ENCODE measurements at places on chromosomes 4 and X.
A peak's percentile ranks its signal among the peaks of the same experiment; 100 is the strongest.

- no peak for DNase-seq
These were observed 70.6 kb downstream of the ARSJ start for GRCh38 chr4:113908829-113909228.

GRCh38 chr4:153512952-153513500, 46.9 kb downstream of the TMEM131L start:
- DNase-seq: no peak

DNA sequence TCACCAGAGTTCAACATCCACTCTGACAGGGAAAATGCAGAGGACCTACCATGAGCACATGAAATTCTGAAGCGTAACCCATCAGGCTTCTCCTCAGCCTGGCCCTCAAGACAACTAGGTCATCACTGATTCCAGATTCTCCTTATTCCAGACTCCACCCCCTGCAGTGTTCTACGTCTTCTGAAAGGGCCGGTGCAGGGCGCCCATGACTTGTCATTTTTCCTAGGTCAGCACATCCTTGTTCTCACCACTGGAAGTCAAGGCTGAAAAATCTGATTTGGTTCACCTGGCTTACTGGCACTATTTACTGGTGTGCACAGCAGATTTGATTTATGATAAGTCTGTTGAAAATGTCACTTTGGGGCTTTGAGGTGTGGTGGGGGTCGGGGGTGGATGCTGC, 140.9 kb upstream of the KLF3 start:
- no peak for DNase-seq

DNA sequence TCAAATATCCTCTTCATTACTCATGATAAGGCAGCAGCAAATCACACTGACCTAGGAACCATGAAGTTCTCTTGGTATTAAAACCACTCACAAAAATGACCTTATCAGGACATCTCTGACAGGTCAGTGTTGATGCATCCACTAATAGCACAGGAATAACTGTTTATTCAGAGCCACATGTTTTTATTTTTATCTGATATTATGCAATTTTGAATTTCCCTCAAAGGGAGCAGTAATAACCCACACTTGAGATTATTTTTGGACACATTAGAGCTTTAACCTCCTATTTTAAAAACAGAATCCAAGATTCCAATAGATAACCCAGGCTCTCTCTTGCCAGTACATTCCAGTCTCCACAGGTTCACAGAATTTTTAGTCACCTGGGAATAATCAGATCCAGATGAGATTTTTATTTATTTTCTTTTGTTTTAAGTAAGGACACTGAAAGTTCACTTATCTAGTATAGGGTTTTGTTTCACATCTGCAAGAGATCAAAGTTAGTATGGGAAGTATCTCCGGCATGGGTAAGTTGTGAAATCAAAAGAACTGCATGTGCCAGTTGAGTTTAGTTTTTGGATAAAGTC, 36.3 kb upstream of the MYOZ2 start:
- DNase-seq: no peak

GRCh38 chrX:47143894-47144625, 442 bp downstream of the NDUFB11 start:
- peak; percentile 17 for DNase-seq

DNA sequence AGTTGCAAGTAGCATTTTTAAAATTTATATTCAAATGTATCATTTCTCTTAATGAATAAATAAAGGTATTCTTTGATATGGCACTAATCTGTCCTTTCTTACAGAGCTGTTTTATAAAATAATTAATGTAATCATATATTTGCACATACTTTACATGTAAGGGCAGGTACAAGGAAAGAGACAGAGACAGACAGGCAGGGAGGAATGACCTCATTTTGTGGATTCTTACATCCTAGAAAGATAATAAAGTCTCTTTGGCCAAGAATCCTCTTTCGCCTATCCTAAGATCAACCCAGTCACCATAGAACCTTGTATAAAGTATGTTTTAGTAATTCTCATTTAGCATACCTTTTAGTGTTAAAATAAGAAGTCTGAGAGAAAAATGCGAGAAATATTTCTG, 98.5 kb upstream of the CTSO start:
- DNase-seq: no peak

GRCh38 chrX:14817571-14817970, 55.3 kb downstream of the FANCB start:
- no peak for DNase-seq

- DNase-seq: no peak
These were observed 80.4 kb downstream of the CT47B1 start for GRCh38 chrX:120795301-120795700.

DNA sequence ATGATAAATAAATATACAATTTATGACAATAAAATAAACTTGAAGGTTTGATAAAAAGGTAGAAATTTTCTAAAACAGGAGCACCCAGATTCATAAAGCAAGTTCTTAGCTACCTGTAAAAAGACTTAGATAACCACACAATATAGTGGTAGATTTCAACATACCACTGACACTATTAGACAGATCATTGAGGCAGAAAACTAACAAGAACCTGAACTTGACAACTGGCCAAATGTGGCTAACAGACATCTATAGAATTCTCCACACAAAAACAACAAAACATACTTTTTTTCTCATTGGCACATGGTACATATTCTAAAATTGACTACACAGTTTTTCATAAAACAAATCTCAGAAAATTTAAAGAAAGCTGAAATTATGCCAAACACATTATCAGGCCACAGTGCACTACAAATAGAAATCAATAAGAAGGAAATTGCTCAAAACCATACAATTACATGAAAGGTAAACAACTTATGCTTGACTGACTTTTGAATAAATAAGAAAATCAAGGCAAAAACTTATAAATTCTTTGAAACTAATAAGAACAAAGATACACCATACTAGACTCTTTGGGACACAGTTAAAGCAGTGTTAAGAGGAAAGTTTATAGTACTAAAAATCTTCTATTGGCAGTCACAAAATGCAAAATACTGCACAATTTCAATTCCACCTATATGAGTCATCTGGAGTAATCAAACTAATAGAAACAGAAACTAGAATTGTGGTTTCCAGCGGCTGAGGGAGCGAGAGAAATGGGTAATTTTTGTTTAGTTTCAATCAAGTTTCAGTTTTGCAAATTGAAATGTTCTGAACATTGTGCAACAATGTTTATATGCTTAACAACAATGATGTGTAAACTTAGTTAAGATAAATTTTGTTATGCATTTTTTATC, 925.6 kb downstream of the SH3BGRL start:
- DNase-seq: no peak

- no peak for DNase-seq
These were observed 90.6 kb downstream of the LRP2BP start for GRCh38 chr4:185304944-185305690.

DNA sequence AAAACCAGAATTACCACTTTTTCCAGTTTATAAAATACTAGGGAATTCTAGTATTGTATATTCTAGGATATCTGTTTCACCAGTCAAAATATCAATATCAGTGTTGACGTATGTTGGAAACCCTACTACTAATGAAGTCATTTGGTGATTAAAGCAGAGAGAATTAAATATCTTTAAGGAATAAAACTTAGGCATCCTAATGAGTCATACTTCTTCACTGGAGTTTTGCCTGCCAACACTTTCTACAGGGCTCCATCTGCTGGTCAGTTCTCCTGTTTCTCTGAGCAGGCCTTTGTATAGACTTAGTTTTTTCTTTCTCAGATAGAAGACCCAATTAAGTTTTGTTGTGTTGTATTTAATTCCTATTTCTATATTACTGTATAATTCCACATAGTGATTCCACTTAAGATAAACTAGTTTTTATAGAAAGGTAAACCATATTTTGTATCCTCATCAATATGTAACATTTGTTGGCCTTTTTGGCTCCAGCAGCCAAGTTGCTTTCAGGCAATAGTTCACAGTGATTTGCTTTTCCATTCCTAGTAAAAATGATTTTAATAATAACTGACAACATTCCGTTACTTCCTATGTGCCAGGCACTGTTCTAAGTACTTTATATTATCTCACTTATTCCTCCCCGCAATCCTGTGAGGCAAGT, 3.5 kb downstream of the AP1AR start:
- no peak for DNase-seq

DNA sequence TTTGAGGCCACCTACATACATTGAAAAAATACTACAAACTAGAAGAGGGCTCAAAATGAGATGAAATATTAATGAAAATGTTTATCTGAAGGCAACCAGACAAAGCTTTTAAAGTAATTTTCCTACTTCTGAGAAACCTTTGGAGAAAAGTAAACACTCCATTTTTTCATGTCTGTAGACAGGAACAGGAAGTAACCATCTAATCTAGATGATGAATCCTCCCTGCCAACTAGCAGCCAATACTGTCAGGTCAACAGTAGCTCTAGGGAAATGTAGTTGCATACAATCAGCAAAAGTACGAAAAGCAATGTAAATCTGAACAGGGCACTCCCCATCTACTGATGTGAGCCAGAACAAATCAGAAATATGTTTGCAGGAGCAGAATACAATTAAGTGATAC, 49.0 kb downstream of the AMMECR1 start:
- DNase-seq: no peak

GRCh38 chr4:157992038-157992705, 180.7 kb downstream of the GASK1B start:
- no peak for DNase-seq

- DNase-seq: no peak
These were observed 97.3 kb downstream of the EMCN start for GRCh38 chr4:100420571-100420970.

DNA sequence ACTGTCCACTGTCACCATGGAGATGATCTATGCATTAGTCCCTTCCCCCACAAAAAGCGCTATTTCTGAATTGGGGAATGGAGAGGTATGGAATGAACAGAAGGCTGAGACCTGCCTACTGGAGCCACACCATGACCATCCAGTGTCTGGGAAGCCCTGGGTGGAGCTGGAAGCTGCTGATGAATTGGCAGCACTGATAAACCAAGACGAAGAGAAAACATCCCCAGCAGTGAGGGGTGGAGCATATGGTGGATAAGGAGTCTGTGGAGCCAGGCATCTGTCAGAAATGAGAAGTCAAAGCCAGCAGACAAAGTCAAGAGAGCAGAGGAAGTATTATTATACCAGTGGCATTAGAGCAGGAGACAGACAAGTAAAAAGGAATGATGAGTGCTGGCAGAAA, 13.2 kb downstream of the CC2D2A start:
- DNase-seq: no peak

DNA sequence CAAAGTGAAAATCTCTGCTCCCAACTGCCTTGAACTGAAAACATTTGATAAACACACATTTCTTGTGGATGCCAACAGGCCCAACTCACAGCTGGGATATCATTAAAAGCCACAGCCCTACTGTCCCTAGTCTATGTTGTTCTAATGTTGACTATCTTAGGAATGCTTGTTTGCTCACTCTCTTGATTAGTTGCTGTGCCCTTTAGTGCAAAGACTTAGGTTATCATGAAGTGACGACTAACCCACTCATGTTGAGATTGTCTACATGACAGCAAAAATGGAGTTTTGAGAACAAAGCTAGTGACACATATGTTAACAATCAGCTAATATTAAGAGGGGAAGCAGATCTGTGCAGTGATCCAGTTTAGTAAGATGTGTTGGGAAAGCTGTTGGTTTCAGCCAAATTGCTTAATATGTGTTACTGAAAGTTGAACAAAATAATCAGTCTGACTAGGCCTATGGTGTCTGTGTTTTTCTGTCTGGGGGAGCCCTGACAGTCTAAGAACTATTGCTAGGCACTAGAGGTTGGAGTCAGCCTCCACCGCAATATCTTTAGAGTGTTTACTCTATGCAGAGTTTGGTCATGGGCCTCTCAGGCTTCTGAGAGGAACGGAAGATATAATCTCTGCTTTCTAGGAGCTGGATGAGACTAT, 125.5 kb downstream of the ATG4A start:
- no peak for DNase-seq

DNA sequence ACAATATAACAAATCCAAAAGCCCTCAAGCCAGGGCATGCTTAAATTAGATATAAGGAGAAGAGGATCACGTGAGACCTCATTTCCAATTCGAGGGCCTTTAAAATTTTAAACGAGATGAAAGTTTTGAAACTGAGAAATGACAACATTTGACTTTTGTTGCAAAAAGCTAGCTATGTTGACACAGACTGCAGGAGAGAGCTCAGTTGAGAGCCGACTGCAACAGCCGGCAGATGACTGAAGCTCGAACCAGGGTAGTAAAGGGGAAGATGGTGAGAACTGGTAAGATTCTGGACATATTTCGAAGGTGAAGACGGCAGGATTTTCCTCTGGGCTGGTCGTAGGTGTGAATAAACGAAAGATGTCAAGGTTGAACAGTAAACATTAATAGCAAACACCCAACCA, 773 bp downstream of the PRMT9 start:
- no peak for DNase-seq

DNA sequence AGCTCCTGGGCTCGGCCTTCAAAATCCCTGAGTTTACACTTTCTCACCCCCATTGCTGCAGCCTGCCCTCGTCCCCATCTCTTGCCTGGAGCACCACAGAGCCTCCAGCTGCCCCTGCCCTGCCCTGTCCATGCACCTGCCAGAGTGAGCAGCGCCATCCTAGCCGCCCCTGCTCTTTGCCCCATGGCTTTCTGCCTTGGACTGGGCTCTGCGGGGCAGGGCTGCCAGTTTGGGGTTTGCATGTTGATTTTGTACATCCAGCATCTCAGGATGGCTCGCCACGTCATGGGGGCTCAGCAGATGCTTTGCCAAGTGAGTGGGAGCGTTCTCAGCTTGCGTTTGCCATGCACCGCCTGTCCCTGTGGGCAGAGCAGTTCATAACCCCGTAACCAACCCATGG, 67.1 kb upstream of the HGFAC start:
- DNase-seq: no peak

DNA sequence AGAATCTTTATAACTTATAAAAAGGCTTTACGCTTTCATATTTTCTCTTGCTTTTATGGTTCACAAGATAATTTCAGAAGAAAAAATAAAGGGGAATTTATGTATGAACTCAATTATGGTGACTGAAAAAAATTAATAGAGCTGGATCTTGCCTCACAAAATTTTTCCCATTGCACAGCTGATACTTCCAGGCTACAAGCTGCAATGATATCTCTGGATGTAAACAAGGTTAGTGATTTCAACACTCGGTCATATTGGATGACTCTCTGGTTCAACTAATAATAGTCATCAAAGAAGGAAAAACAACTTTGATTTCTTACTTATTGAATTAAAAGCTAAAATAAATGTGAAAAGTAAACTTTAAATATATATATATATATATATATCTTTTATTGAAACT, 868.0 kb downstream of the FAT4 start:
- DNase-seq: no peak

- DNase-seq: no peak
These were observed 18.9 kb upstream of the CABS1 start for GRCh38 chr4:70315928-70316327.

DNA sequence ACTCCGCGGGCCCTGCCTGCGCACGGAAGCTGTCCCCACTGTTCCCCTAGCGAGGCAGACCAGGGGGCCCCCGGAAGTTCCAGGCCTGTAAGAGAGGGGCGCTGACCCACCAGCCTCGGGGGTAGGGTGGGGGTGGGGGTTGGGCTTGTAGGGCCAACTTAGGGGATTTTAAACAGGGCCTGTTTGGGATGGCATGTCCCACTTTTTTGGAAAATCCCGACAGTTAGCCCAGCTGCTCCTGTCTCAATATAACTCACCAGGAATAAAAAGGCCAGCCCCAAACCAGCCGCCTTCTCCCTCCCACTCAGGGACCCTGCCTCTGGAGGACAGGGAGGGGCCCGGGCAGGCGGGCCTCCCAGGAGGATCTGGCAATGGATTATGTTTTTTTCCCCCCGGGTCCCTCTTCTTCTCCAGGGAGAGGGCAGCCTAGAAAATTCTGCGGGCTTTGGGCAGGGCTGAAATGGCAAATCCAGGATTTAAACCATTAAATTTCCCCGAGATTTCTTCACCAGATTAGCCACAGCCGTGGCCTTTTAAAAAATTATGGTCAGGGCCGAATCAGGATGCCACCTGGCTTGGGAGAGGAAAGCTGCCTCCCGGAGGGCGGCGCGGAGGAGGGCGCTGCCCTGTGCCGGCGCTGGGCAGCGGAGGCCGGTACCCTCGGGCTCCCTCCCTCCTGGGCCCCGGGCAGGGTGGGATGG, 957 bp downstream of the PPP2R2C start:
- DNase-seq: no peak
